Posterior cingulate gyrus (tissue), 11 donors: ENCODE measurements at places on chromosomes 12 and 14.

GRCh38 chr14:76900682-76901081, 74.5 kb downstream of the LRRC74A start:
- DNase-seq = no peak

DNA sequence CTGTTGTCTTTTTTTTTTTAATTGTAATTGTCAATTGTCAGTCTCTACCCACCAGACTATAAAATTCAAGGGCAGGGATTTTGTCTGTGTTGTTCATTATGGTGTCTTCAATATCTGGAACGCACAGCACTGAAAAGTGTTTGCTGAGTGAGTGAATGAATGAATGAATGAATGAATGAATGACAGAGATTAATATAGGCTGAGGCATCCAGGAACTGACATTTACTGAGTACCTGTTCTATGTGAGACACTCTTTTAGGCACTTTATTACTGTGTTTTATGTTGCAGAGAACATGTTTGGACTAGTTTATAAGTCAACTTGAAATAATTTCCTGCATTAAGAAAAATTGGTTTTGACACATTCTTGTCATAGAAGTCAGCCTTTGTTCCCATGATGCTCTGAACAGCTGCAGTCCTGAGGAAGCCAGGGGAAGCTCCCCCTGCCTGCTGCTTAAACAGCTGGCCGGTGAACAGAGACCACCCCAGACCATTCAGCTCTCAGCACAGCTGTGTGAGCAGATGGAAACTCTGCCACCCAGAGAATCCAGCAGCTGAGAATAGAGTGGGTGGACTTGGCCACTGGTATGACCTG, 160.7 kb upstream of the CCND2 start:
- no peak for DNase-seq

DNA sequence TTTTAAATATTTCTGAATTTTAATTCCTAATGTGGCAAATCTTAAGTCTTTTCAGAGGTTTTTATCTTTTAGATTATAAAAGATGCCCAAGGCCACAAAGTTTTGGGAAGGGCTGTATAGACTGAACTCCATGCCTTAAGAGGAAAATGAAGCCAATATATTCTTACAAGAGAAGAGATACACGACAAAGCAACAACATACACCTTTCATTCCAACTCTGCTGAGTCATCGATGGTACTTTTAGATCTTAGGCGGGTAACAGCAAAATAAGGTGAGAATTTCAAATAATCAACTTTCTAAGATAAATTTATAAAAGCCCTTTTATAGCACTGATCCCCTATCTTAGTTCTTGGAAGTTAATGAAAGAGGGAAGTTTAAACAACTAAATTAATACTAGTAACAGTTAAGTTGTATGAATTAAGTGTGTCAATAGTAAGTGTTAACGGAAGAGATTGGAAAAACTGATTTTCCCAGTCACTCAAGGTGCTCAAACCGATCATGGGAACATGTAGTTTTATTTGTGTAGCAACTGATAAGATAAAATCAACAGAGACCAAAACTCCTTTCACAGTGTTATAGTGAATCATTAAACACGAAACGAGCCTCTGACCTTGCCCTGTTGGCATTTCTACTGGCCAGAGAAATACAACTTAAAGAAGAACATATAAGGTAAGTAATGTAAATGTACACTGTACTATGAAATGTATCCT, 18.8 kb upstream of the PIK3C2G start:
- no peak for DNase-seq

DNA sequence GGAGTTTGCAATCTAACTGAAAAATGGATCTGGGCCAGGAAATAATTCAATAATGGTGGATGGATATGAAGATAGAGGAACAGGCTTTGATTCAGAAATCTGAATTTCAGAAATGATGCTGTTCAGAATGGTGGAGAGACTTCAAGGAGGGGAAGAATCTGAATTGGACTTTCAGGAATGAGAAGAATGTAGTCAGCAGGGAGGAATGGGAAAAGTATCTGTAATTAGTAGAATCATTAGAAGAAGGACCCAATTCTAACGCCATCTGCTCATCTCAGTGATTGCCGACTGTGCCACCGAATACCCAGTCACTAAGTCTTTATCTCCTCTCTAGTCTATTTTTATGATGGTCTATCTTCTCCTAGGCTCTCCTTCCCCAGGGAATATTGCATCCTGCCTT, 363.2 kb downstream of the GALC start:
- no peak for DNase-seq

GRCh38 chr12:90510948-90511347, 444.0 kb downstream of the CCER1 start:
- DNase-seq = no peak

- no peak for DNase-seq
Measured at GRCh38 chr14:52863334-52863700, 71.9 kb upstream of the GNPNAT1 start.

DNA sequence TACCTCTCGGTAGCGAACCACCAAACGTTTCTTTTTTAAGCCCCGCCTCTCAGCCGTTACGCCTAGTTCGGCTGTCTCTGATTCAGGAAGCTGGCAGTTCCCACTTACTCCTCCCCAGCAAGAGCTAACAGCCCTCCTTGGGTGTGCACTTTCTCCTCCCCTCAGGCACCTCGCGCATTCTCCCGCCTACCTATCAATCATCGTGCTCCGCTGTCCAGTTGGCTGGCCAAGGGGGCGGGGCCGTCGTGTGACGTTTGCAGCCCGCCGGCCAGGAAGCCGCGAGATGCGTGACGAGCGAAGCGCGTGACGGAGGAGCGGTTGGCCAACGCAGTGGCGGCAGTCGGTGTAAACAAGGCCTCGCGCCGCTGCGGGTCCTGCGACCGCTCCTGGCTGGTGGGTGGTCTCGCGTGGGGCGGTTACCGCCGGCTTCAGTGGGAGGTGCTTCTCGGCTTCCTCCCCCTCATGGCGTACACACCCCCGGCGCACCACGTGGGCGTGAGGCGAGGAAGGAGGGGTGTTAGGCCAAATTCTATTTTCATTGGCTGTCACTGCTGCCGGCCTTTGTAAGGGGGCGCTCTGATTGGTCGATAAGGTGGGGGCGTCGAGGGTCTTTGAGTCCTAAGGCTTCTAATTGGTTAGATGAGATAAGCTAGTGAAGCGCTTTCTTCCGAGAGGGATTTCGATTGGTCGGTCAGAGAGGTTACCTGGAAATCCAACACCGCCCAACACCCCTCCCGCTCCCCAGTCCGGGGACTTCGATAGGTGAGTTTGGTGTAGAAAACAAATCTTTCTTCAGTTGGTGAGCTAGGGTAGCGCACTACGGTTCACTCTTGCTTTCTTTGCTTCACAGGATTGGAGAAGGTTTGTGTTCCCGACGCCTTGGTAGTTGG, at the start of the genes DCAF11 and NRL:
DCAF11 (plus strand) TSS at position 246 of the 890 bp plus-strand sequence. CDS start 818 bp downstream, outside the sequence.
NRL (minus strand) TSS at position 418 of the 890 bp plus-strand sequence. CDS start 32,101 bp downstream, outside the sequence.
- DNase-seq = peak; percentile 96

- DNase-seq = no peak
Measured at GRCh38 chr14:92560106-92560865, 46.7 kb downstream of the RIN3 start.

- no peak for DNase-seq
Measured at GRCh38 chr12:79407671-79408622, 282.8 kb downstream of the PAWR start.

GRCh38 chr12:40001406-40001805, 104.5 kb downstream of the SLC2A13 start:
- DNase-seq = no peak

DNA sequence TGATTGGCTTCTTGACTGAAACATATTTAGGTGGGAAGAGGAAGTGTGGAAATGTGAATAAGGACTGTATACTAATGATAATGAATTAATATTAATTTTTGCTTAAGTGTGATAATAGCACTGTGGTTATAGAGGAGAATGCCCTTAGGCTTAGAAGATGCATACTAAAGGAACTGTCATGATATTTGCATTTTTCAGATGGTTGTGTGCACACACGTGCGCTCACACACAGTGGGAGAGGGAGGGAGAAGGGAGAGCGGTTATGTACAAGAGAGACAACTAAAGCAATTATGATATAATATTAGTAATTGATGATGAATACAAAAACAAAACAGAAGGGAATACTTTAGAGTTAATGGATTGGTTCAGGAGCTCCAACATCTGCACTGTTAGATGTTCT, 54.2 kb downstream of the RCOR1 start:
- no peak for DNase-seq

DNA sequence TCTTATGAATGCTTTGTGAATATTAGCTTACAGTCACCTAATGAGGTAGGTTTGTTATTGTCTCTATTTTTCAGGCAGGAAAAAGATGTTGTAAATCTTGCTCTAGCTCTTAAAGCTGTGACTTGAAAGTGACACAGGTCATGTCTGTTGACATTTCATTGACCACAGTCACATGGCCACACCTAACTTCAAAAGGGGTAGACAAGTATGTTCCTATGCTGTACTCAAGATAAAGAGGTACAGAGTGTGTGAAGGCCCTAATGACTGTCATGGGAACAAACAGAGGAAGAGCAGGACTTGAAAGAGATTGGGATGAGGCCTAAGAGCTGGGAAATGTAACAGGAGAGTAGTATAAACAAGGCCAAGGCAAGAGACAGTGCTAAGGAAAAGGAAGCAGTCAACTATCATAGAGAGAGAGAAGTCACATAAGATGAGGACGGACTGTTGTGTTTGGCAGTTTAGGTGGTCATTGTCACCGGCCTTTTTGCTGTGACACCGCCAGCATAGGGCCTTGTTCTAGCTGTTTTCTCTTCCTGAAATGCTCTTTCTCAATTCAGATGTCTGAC, 181.0 kb downstream of the CFAP54 start:
- no peak for DNase-seq

DNA sequence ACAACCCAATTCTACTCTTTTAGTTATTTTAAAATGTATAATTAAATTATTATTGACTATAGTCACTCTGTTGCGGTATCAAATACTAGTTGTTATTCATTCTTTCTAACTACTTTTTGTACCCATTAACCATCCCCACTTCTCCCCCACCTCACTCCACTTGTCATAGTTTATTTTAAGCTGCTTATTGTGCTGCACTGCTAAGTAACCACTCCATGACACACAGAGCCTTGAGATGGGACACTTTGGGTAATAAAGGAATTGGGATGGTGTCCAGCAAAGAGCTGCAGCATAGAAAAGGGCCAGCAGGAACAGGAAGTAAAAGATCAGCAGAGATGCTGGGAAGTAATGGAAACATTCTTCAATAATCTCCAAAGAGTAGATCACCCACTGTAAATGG, 123.0 kb downstream of the RPS29 start:
- no peak for DNase-seq

DNA sequence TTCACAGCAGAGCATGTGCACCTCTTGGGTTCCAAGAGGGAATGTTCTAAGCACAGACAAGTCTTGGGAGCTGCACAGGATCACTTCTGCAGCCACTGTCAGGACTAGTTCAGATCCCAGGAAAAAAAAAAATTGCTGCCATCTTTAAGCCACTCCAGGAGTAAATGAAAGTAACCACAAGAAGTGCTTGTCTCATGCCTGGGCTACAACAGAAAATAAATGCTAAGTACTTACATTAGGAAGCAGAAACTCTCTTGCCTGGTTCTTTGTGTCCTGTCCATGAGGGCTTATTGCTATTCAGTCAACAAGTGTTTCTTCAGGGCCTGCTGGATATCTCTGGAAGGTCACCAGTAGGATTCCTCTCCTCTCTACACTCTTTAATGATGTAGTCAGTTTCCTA, 176.1 kb downstream of the KTN1 start:
- no peak for DNase-seq

- DNase-seq = no peak
Measured at GRCh38 chr12:50636505-50636904, 127.4 kb upstream of the ATF1 start.

DNA sequence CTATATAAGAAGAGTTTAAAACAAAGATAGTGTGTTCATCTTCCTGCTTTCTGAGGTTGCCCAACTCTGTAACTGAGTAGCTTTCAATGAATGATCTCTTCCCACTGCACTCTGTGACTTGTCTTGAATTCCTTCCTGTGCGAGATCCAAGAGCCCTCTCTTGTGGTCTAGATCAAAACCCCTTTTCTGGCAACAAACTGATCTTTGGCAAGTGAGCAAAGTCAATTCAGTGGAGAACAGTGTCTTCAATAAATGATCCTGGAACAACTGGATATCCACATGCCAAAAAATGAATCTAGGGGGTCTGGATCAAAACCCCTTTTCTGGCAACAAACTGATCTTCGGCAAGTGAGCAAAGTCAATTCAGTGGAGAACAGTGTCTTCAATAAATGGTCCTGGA, 8.5 kb downstream of the CFAP54 start:
- DNase-seq = no peak

GRCh38 chr14:50964683-50965390, 20.6 kb upstream of the PYGL start:
- DNase-seq = no peak

DNA sequence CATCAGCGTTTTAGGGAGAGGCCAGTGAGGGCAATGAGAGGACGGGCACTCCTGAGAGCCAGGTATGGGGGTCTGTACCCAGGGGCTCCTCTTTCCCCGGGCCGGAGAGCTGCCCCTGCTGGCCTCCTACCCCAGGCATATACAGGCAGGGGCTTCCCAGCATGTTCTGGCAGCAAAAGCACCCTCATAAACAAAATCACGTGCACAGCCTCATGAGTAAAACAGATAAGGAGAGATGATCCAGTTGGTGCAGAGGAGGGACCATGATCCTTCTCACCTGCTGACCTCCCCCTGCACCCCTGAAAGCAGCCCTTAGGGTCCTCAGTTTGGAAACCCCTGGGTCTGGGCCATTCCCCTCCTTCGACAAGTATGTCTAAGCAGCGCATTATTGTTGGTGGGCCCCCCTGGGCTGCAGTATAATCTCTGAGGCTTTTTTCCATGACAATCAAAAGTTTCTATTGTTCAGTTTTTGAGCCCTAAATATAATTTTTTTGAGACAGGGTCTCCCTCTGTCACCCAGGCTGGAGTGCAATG, 5.0 kb upstream of the KRT4 start:
- DNase-seq = no peak

DNA sequence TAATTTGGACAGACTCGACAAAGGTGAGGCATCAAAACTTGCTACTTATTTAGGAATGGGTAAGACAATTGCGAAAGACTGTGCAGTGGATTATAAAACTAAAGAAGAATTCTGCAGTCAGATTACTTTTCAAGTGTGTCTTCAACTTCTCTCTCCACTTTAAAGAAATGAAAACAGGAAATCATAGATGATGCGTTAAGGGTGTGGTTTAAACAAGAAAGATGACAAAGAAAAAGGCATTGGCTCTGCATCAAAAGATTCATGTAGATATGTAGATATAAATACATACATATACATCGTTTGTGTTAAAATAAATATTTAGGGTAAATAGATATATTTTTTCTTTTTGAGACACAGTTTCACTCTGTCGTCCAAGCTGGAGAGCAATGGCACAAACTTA, 74.6 kb upstream of the PARP11 start:
- no peak for DNase-seq

DNA sequence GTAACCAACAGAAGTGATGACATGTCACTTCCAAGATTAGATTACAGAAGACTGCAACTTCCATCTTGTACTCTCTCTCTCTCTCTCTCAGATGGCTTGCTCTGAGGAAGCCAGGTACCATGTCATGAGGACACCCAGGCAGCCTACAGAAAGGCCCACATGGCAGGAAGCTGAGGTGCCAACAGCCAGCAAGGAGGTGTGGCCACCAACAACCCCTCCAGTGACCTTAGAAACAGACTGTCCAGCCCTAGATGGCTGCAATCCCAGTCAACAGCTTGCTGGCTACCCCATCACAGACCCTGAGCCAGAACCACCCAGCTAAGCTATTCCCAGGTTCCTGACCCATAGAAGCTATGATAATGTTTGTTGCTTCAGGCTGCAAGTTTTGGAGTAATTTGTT, 178.4 kb downstream of the ITPR2 start:
- no peak for DNase-seq

- DNase-seq = no peak
Measured at GRCh38 chr12:132449565-132450417, 40.2 kb upstream of the FBRSL1 start.

GRCh38 chr12:77161944-77162343, 96.6 kb upstream of the E2F7 start:
- DNase-seq = no peak
